Activated CD8-positive, alpha-beta memory T cell treated with anti-CD3 and anti-CD28 coated beads for 1 hour (primary cell): ENCODE measurements at places on chromosomes 2 and 18.

- no peak for DNase-seq
Observed at GRCh38 chr18:984004-984403, 79.3 kb downstream of the ADCYAP1 start.

DNA sequence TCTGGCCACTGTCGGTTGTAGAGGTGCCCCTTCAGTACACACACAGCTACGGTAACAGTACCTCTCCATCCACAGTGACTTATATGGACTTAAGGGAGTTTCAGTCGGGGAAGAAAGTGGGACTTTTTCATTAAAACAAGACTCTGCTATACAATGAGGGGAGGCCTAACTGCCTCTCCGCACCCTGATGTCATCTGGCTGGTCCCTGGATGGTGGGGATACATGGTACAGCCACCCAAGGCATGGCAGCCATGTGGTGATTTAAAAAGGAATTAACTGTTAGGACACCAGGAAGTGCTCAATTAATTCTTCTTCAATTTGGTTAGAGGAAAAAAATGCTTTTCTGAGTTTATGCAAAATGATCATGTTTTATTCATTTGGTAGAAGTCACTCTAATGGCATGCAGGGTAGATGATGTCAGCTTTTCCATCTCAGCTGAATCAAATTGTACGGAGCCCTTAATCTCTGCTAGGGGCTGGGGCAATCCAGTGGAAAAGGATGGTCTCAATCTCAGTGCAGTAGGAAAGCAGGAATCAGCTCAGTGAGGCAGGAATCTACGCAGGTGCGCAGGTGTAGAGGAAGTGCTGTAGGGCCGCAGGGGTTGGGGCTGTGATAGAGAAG, 243.9 kb downstream of the PRKCE start:
- DNase-seq, result no peak

DNA sequence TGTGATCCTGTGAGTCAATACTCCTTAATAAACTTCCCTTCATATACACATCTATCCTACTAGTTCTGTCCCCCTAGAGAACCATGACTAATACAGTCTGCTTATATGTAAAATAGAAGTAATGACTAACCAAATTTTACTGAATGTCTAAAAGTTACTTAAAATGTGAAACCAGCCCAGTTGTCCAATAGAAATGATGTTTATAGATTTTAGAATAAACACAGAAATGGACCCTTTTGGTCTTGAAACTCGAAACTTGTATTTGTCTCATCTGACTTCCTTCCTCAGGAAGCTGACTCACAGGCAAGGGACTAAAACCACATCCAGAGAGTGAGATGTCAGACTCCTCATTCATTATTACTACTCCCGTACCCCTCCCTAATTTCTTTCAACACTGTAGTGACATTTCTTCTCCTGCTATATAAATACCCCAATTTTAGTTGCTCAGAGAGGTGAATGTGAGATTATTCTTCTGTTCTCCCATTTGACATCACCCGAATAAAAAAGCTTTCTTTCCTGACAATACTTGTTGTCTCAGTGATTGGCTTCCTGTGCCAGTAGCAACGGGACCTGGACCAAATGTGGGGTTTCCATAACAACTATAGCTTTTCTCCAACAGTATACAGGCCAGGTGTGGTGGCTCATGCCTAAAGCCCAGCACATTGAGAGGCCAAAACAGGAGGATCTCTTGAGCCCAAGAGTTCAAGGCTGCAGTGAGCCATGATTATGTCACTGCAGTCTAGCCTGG, 486.0 kb downstream of the ERBB4 start:
- DNase-seq, result no peak

- no peak for DNase-seq
Observed at GRCh38 chr18:50870138-50870845, 8.6 kb upstream of the ME2 start.

GRCh38 chr2:140529706-140530105, 1601.1 kb downstream of the LRP1B start:
- DNase-seq, result no peak

DNA sequence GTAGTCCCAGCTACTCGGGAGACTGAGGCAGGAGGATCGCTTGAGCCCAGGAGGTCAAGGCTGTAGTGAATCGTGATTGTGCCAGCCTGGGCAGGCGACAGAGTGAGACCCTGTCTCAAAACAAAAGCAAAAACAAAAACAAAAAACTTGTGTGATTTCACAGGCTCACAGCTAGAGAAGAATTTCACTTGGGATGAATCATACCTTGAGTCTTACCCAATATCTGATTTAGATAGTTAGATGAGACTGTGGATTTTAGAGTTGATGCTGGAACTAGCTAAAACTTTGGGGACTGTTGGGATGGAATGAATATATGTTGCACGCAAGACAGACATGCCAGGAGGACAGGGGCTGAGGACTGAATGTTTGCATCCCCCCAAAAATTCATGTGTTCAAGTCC, 4.4 kb downstream of the ANKRD29 start:
- no peak for DNase-seq

DNA sequence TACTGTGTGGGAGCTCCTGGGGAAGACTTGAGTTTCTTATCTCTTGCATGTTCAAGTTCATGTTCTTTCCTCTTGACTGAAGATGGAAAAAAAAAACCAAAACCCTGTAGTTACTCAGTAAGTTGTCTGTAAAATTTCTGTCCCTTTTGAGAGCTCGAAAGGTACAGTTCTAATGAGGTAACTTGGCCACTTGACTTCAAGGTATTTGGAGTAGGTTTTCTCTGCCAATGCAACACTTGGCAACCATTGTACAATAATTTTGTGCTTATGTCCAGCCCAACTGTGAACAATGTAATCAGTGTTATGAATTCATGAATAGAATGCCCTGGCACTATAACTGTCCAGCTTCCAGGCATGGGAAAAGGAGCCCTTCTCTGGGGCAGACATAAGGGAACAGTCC, 111.0 kb downstream of the LIPG start:
- DNase-seq, result no peak

DNA sequence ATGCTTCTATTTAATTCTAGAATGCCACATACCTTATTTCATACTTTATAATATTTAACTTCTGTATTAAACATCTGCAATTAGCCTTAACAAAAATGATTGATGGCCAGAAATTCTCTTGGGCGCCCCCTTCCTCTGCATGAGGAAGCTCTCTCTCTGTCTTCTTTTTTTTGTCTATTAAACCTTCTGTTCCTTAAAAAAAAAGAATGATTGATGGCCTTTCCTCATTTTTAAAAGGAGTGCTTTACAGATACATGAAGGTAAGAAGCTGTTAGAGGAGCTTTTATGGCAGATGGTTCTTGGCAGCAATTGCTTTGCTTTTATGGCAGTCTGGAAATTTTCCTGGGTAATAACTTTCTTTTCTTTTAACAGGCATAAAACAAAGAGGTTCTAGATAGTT, 526.9 kb downstream of the SLC4A3 start:
- DNase-seq, result no peak

GRCh38 chr2:236745420-236746210, 176.0 kb downstream of the ACKR3 start:
- no peak for DNase-seq

DNA sequence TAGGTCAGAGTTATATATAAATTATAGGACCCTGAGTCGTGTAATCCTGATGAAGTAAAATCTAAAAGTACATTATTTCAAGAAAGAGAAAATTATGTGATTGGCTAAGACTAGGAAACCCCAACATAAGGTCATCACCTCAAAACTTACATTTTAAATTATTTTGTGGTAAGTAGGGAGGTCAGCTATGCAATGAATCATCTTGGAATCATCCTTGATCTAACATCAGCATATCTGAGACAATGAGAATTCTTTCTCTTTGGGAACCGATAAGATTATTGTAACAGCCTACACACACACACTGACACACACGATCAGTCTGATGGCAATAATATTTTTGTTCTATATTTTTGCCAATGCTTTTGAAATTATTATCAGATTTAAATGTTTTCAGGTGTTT, 904.8 kb upstream of the CHAC2 start:
- no peak for DNase-seq

DNA sequence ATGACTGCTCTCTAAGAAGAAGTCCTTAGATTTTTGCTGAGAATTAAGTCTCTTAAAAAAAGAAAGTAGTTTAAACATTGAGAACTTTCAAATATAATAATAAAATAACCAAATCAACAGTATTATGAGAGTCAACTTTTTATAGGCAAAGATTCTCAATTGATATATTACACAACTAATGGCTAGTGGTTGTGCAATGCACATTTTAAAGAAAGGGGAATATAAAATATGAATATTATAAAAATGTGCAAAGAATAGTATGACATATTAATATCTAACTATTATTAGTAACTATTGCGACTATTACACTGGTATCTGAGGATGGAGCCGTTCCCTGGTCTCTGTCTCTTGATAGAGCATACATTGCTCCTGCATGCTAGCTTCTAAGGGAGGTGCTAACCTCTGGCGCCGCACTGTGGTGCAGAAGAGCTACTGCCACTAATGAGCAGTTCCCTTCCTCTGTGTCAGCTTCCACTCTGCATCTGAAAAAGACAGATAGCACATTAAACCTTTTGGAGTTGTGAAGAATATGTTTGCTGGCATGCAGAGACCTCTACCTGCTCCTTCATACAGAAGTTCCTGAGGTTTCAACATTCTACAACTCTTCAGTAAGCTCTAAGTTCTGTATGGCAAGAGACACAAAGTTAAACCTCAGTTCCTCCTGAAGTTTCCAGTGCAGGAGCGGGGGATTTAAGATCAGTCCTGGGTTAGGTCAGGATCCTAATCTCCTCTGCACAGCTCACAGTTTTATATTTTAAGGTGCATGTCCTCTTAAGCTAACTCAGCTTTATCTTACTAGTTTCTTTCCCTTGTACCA, 3.5 kb upstream of the SLC9A2 start:
- DNase-seq, result peak; percentile 4

- DNase-seq, result no peak
Observed at GRCh38 chr2:150230004-150230403, 257.5 kb downstream of the RND3 start.

DNA sequence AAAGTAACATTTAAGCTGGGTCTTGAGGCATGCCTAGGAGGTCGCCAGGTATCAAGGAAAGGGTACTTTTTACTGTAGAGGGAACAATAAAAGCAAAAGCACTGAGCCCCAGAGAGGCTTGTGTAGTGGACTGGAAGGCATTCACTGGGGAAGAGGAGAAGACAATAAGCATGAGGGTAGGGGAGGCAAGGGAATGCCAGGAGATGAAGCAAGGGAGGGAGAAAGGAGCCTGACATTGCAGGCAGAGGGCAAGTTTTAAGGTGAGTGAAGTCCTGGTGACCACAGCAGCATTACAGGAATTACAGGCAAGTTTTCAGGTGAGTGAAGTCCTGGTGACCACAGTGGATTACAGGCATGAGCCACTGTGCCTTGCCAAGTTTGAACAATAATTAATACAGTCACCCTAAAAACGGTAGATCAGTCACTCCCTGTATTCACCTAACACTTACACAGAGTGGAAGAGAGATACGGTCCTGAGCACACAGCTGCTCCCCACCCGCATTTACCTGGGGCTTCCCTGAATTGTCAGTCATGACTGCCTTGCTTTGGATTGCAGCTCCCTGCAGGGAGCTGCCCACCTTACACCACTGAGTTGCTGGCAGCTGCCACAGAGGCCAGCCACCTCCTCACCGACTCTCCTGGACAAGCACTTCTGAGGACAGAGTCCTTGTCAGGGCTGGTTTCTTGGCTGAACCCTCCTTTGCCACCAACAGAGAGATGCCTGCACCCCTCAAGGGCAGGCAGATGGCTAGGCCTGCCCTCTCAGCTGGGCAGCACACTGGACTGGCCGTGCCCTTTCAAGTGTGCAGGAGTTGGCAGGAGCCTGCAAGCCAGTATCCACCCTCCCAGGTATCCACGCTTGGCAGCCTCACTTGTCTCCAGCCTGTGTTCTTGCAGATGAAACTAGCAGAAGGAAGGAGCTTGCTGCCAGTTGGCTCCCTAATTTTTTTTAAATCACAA, 153.2 kb upstream of the MSH6 start:
- no peak for DNase-seq

- no peak for DNase-seq
Observed at GRCh38 chr2:50838316-50838715, 193.6 kb downstream of the NRXN1 start.

GRCh38 chr2:63678551-63678950, 89.8 kb downstream of the MDH1 start:
- DNase-seq, result no peak

DNA sequence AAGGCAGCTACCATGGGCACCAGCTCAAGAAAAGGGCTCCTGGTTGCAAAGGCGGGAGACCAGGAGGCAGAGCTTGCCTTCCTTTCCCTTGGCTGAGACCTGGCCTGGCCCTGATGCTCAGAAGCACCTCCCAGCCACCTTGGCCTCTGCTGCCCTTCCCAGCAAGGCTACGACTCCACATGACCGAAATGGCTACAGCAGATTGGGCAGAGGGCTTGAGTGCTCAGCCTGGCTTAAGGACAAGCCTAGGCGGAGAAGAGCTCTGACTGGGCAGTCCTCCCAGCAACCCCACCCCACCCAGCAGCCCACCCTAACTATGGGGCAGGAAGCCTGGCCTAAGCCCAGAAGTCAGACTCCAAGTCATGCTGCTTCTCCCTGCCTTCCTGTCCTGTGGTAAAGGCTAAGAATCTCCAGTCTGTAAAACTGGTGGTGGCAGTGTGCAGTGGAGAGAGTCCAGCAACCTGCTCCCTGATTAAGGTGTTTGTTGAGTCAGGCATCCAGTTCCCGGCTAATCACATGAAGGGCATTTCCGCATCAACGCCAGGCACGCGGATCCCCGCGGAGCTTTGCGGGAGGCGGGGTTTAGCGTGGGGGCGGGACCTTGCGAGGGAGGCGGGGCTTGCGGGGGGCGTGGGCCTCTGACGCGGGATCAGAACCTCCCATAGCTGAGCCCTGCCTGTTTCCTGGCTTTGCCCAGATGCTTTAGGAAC, 256.0 kb downstream of the BCL11A start:
- no peak for DNase-seq

- DNase-seq, result no peak
Observed at GRCh38 chr2:12253167-12253778, 463.5 kb upstream of the TRIB2 start.

DNA sequence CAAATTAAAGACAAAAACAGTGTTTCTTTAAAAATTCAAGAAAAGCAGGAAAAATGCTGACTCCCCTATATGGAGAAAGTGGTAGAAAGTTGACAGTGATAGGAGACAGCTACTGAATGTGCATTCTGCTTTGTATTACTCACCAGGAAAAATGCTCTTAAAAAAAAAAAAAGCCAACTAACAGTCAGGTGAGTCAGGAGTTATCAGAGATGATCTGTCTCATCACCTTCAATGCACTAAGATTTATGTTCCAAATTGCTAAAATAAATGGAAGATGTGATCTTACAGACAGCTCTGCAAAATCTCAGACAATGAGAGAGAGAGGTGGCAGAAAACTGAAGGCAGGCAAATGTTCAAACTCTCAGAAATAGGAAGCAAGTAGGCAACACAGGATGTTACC, 47.6 kb upstream of the ZNF521 start:
- DNase-seq, result no peak

- no peak for DNase-seq
Observed at GRCh38 chr18:47149457-47150028, 757 bp downstream of the HDHD2 start.

- DNase-seq, result no peak
Observed at GRCh38 chr18:25464227-25464626, 112.3 kb upstream of the ZNF521 start.

- DNase-seq, result no peak
Observed at GRCh38 chr2:54411801-54412354, 44.2 kb upstream of the SPTBN1 start.

- no peak for DNase-seq
Observed at GRCh38 chr2:148642891-148643416, 1.6 kb upstream of the EPC2 start.

GRCh38 chr2:67237288-67237687, 159.8 kb upstream of the ETAA1 start:
- no peak for DNase-seq
